ENCODE measurements at places on chromosomes 5 and 9.
A peak's percentile ranks its signal among the peaks of the same experiment; 100 is the strongest.

DNA sequence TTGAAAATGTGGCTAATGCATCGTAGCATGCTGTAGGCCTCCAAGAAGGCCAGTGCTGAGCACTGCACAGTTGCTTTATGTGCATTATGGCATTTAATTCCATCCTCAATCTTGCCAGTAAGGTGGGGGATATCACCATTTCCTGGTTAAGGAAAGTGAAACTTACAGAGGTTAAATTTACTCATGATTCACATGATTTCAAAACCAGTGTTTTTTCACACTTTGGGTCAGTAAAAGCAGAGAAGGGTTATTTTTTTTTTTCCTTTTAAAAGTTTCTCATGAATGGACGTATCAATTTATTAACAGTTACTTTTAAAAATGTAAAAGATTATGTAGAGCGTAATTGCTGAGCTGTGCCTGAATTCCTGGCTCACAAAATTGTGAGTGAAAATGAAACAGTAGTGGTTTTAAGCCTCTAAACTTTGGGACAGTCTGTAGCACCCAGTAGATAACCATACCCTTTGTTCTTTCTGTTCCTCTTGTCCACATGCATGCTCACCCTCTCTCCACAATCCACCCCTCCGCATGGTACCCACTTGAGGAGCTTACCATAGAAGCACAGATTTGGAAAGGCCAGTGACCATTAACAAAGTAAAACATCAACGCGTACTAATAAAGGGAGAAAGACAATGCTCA, 21.2 kb downstream of the MAST4 start:
- DNase-seq = no peak

GRCh38 chr5:179818746-179819295, 1.9 kb upstream of the SQSTM1 start:
- peak; percentile 87 for DNase-seq

GRCh38 chr9:131649646-131650045, 90.2 kb downstream of the RAPGEF1 start:
- no peak for DNase-seq

DNA sequence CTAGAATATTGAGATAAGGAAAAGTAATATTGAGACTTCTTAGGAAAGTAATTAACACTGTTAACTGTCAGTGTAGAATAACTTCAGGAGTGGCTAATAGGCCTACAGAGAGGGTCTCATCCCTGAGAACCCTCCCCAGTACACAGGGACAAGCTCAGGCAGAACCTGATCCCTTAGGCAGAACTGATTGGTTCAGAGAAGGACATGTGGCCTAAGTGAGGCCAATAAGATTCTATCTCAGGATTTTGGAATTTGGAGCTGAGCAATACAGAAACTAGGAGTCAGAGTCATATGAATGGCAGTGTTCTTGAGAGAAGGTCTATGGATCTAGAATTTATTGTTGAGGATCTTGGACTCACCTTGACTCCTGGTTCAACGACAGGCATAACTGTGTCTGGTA, 10.9 kb upstream of the UBLCP1 start:
- no peak for DNase-seq

- DNase-seq = no peak
These were observed 21.7 kb upstream of the VLDLR start for GRCh38 chr9:2599896-2600295.

DNA sequence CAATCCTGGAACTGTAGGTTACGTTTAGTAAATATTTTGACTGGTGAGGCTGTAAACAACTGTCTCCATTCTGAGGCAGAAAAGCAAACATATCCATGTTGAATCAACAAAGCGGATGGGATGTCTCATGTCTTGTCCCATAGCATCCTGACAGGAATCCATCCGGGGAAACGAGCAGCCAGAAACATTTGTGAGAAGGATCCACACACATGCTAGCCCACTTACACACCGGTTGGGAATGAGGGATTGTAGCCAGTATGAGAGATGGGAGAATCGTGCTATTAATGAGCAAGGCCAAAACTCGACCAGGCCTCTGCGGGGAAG, 117.5 kb downstream of the FSTL4 start:
- DNase-seq = no peak

- DNase-seq = peak; percentile 50
These were observed at the start of gene PBX3 for GRCh38 chr9:125747053-125747764. Gene PBX3 (plus strand): TSS chr9:125747373.

DNA sequence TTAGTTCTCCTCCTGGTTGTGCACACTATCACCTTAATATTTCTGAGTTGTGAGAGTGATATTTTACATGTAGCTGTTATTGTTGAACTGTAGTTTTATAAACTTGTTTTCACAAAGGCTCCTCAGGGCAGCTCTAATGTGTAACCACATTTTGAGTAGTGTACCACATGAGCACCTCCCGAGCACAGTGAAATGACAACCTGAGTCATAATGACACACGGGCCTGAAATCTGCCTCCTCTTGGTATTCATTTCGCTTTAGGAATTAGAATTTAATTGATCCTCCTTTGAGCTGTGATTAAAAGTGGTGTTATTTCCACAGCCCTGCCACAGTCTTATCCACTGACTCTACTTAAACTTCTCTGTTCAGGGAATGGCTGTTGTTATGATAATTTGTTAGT, 7.9 kb downstream of the MTRR start:
- DNase-seq = no peak

DNA sequence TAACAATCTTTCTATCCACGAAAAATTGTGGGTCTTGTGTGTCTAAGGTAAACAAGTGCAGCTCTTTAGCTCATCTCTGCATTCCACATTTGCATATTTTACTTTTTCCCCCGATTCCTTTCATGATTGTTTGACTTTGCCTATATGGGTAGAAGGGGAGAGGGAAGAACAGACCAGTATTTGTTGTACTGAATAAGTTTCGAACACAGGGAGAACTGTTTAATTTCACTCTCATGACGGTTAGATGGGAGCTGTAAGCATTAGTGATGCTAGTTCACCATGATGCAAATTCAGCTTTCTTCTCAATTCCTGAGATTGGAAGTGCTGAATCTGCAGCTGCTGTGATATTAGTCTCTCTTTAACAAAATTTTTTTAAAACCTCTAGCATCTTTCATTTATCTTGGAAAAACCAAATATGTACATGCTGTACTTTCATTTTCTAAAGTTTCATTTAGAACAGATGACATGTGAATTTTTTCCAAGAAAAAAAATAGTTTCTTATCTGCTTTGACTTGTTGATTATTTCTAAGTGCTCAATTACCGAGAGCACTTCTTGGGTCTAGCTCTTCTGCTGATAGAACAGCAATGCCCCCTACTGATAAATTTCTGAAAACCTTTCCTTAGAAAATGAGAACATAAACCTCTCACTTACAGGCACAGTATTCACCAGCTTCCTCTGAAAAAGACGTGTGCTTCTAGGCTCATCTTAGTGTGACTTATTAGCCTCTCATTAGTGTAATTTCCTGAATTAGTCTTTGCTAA, 149.5 kb downstream of the BAAT start:
- no peak for DNase-seq

GRCh38 chr5:20601678-20602100, 613.7 kb upstream of the CDH18 start:
- DNase-seq = no peak

DNA sequence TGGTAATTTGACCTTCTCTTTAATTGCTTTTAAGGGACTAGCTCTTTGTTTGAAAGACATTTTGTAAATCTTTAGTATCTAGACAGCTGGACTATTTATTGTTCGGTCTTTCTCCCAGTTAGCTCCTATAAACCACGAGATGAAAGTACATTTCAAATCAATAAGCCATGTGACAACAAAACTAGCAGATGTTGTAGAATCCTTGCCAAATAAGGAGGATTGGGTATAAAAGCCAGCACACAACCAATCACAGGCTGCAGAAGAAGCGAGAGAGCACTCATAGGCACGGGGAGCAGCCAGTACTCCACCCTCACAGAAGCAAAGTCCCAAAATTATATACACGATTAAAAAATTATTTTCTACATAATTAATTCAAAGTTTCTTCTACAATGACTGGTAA, 8.1 kb upstream of the OMD start:
- DNase-seq = no peak

GRCh38 chr5:159734366-159734765, 181.9 kb upstream of the ADRA1B start:
- no peak for DNase-seq

DNA sequence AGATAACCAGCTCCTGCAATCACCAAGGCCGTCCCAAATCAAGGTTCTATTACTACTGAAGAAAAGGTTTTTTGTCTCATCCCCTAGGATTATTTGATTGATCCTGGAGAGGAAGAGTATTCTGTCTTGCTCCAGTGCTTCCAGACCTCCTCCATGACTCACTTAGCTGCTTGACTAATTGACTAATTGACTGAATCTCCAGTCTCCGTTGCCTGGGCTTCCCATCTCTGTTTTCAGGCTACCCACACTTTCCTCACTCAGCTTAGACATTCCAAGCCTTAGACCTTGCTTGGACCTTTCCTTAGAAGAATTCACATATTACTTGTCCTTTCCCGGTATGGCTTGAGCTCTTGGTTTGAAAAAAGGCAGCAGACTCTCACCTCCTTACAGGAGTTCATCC, 60.6 kb downstream of the FRMD3 start:
- no peak for DNase-seq

DNA sequence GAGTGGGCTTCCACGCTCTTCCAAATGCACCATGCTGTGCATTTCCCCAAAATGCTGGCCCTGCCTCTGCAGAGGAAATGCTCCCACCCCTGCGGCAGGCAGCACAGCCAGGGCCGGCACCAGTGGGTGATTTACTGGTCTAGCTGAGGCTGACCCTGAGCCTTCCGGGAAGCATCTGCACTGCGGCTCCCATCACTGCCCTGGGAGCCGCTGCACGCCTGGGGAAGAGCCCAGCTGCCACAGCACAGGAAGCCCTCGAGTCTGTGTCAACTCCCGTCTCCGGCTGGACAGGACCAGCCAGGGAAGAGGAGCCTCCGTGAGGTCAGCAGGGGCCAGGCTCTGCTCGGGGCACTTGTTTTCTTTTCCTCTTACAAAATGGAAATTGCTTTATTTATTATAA, 25.1 kb upstream of the EEIG1 start:
- no peak for DNase-seq

DNA sequence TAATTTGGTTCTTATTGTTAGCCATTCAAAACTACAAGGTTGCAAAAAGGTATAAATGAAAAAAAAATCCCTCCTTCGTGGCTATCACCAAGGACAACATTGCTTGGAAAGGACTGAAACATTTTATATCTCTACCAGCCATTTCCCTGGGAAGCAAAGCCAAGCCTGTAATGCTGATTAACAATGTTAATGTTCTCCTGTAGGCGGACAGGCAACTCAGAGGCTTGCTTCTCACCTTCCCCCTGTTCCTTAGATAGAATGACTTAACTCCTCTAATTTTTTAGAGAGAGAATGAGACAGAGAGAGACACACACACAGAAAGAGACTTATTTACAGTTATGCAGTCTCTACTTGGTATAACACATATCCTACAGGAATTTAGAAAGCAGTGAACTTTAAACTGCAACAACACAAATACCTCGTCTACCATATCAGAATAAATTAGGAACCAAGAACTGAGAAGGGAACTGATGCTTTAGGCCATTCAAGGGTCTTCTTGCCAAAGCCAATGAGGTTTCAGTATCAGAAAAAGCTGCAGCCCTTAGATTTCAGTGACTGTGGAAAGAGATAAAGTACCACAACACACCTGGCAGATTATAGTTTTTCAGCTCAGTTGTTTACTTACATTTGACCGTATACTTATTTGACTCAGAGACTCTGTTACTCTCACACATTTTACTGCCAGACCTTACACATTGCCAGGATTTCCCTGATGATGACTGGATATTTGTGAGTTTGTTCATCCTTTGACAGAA, 20.9 kb upstream of the MAN2A1 start:
- DNase-seq = no peak
